ENCODE measurements at places on chromosomes 2 and 18.

GRCh38 chr18:12304351-12305210, 3.5 kb upstream of the TUBB6 start:
- no peak for DNase-seq

- DNase-seq: peak; percentile 49
These were observed 39.9 kb downstream of the TANK start for GRCh38 chr2:161199912-161200701.

GRCh38 chr2:220002699-220003098, 375.3 kb downstream of the SLC4A3 start:
- no peak for DNase-seq

DNA sequence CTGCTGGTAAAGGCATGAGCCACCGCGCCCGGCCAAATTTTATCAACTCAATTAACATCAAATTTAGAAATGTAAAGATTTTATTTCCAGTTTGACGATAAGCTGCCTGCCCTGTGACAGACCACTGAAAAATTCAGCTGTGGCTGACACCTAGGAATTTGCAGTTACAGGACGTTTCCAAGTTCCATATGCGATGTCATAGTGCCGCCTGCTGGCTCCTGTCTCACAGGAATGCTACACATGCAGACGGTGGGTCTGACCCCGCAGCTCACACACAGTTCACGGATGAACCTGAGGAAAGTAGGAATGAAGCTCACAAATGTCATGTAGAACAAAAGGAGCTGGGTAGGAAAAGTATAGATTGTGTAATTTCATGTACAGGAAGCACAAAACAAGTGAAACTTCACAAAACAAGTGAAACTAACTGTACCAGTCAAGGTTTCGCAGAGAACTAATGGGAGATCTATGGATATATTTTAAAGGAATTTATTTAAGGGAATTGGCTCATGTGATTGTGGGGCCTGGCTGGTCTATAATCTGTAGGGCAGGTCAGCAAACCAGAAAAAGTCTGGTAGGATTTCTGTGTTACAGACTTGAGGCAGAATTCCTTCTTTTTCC, 13.2 kb upstream of the SEH1L start:
- peak; percentile 36 for DNase-seq

DNA sequence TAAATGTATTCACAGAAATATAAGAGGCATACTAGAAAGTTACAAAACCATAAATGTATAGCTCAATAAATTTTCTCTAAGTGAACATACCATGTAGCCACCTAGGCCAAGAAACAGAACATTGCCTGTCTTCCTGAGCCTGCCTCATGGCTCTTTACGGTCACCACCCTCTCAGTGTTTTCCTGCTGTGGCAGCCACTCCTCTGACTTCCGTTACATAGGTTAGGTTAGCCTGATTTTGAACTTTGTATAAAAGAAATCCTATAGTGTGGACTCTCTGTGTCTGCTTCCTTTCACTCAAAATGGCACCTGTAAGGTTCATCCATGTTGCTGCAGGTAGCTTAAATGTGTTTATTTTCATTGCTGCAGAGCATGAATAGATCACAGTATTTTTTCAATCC, 11.6 kb upstream of the ST3GAL5 start:
- no peak for DNase-seq

- peak; percentile 64 for DNase-seq
These were observed 8.5 kb upstream of the PAX3 start for GRCh38 chr2:222307143-222307756.

DNA sequence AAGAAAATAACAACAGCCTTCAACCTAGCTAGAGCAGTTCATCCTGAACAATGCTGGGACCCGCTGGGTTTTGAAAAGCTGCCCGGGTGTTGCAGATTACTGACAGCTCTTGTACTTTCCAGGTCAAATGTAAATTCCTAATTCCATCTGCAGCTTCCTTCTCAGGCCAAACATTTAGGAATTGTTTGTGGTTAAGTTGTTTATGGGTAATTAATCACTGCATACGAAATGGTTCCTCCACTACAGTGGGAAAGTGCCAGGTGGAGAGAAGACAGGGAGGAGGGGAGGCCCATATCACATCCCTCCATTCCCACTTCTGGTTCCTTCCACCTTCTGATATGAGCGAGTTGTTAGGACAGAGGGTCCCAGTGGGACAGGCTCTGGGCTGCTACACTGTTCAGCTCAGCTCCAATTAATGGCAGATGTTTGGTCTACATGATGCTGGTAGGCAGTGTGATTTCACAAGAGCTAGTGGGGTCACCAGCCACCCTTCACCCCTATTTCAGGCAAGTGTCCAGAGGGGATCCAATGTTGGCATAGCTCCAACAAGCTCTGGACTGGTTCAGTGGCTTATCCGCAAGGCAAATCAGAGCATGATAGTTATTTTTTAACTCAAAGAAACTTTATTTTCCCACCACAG, 112.9 kb upstream of the ACAA2 start:
- DNase-seq: no peak

DNA sequence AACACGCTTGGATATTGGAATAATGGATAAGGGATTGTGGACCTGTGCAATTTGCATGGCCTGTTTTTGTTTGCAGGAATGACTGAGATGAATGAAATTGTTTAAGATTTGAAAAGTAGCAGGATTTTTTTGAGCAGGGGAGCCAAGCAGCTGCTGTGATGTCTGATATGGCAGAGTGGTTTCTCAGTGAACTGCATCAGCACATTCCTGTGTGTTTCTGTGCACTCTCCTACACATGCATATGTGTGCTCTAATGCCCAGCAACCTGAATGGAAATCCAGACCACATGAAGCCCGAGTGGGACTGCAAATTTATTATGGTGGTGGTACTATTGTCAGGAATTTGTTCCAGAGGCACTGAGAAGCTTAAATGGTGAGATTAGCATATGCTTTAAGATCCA, 161.7 kb downstream of the PARD3B start:
- no peak for DNase-seq

DNA sequence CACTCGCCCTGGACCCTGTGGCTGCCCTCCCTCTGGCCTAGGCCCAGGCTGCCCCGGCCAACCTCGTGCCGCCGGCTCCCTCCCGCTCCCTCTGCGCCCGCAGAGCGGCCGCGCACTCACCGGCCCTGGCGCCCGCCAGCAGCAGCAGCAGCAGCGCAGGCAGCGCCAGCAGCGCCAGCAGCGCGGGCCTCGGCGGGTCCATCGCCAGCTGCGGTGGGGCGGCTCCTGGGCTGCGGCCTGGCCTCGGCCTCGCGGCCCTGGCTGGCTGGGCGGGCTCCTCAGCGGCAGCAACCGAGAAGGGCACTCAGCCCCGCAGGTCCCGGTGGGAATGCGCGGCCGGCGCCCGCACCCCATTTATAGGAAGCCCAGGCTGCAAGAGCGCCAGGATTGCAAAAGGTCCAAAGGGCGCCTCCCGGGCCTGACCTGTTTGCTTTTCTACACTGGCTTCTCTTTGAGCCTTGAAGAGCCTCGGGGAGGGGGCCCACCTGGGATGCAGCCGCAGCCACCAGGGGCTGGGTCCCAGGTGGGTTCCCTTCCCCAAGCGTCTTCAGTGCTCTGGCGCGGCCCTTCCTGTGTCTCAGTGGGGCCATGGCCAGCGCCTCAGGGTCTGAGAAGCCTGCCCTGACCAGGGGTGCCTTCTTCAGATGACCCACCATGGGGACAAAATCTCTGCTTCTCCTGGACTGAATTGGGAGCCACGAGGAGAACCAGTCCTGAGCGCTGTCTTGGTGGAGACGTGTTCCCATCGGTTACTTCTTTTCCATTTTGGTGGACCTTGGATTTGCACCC, at the start of gene APOB:
Gene APOB (minus strand): TSS at position 330 of the 789 bp plus-strand sequence. CDS start 128 bp downstream, at position 202.
- peak; percentile 40 for DNase-seq

DNA sequence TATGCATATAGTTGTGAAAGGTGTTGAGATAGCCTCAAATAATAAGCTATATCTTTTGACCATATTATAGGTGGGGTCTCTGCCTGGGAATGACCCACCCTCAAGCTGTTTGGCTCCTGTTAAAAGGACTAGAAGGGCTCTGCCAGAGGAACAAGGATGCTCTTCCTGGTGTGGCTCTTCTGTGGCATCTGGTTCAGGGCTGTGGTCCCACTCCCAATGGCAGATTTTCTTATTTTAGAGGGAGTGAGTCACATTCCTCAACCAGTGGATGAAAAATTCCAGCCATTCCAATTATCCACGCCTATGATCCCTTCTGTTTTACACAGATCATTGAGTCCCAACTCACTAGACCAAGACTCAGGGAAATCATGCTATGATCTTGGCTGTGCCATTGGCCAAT, 119.9 kb downstream of the PARD3B start:
- DNase-seq: no peak

DNA sequence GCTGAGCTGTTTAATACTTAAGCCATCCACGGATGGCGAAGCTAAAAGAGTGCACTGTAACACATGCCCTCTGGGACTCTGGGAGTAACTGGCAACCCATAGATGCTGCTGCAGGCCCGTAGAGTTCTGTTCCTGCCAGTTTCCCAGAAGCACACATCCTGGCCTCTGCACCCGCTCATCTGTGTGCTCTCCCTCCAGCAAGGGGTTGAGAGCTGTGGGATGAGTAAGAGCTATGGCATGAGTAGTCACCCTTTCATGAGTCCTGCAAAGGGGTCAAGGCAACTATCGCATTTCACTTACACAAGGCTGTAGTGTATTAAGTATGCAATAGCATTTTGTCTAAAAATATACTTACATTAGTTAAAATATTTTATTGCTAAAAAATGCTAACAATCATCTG, 1341.8 kb upstream of the NXPH2 start:
- no peak for DNase-seq

DNA sequence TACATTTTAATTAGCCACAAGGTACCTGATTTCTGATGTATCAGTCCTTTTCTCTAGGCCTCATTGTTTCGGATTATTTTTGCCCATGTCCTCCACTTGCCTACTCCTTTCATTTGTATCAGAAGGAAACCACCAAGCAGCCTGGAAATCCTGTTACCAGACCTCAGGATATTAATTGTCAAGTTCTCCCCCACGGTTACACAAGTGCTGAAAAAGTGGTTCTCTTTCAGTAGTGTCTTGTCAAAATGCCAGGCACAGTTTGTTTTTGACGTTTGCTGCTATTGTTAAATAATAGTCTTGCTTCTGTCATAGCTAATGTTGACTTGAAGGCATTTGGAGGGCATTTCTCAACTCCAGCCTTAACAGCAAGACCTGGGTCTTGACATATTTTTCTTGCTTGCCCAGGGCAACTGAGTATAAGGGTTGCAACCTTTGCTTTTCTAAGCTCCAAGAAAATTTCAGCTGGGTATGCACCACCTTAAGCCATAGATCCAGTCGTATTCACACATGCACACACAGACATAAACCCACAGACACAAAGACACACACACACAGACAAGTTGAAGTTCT, 31.0 kb downstream of the INSIG2 start:
- no peak for DNase-seq

GRCh38 chr2:115169814-115170213, 727.4 kb downstream of the DPP10 start:
- no peak for DNase-seq

DNA sequence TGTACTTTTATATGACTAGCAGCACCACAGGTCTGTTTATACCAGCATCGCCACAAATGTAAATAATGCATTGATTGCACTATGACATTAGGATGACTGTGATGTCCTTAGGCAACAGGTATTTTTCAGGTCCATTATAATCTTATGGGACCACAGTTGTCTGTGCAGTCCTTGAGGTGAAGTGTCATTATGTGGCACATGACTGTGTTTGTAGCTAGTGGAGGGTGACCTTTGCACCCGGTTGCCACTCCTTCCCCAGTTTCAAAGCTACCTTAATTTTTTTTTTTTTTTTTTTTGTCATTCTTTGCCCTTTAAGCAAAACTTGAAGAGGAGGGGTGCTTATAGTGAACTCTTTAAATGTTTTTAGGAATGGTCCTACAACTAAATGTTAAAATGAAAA, 386.4 kb downstream of the THSD7B start:
- no peak for DNase-seq

GRCh38 chr2:168490015-168490874, 34.2 kb downstream of the CERS6 start:
- no peak for DNase-seq
